ENCODE measurements at places on chromosomes 7 and 10.
A peak's percentile ranks its signal among the peaks of the same experiment; 100 is the strongest.

DNA sequence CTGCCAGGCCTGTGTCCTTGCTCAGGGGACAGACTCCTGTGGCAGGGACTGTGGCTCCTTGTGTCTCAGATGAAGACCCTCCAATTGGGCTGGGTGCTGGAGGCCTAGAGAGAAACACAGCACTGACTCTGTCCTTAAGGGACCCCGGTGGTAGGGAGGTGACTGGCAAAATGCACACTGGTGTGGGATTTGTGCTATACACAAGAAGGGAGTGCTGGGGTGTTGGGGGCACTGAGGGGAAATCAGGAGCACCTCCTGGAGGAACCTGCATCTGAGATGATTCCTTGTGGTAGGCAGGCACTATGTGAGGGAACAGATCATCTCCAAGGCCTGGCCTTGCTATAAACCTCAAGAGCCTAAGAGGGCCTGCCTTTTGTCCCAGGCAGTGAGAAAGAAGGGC, 149.2 kb downstream of the RPS24 start:
- no peak for DNase-seq

DNA sequence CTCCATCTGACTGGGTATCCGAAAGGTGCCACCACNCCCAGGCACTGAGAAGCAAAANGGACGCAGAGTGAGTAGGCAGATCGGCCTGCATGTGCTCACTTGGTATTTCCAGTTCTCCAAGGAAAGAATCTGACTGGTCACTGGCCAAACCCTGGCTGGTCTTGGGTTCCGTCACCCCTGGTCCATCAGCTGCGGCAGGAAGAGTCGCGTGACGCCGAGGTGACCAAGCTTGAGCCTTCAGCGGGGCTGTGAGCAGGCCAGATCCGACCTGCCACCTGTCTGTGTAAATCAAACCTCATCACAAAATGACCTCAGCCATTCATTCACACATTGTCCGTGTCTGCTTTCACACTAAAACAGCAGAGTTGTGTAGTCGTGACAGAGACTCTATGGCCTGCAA, 28.8 kb upstream of the CHST15 start:
- no peak for DNase-seq

DNA sequence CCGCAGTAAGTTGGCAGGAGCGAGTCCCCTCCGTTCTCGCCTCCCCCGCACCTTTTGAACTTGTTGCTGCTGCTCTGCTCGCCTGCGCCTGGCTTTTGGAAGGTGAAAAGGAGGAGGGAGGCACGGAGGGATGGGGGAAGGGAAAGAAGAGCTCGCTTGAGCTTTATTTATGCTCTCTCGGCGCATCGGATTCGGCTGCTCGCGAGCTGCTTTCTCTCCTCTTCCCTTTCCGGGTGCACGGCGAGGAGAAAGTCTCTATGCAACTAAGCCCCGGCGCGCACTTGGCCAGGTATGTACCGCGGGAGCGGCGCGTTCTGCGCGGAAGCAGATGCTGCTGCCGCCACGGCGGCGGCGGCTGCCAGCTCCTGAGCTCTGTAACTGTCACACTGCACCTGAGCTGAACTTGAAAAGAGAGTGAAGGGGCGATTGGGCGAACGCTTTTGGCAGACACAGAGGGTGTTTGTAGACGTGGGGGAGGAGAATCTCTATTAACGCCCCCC, 551 bp downstream of the KCND2 start:
- peak; percentile 57 for DNase-seq

- no peak for DNase-seq
Observed at GRCh38 chr10:8403711-8404371, 349.4 kb downstream of the GATA3 start.

DNA sequence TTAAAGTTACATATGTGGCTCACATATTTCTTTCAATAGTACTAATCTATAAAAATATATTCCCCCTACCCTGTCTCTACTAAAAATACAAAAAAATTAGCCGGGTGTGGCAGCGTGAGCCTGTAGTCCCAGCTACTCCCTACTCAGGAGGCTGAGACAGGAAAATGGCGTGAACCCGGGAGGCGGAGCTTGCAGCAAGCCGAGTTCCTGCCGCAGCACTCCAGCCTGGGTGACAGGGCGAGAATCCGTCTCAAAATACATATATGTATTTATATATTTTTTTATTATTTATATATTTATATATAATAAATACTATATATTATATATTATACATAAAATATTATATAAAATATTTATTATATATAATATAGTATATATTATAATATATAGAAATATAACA, 69.7 kb upstream of the GRM3 start:
- no peak for DNase-seq

DNA sequence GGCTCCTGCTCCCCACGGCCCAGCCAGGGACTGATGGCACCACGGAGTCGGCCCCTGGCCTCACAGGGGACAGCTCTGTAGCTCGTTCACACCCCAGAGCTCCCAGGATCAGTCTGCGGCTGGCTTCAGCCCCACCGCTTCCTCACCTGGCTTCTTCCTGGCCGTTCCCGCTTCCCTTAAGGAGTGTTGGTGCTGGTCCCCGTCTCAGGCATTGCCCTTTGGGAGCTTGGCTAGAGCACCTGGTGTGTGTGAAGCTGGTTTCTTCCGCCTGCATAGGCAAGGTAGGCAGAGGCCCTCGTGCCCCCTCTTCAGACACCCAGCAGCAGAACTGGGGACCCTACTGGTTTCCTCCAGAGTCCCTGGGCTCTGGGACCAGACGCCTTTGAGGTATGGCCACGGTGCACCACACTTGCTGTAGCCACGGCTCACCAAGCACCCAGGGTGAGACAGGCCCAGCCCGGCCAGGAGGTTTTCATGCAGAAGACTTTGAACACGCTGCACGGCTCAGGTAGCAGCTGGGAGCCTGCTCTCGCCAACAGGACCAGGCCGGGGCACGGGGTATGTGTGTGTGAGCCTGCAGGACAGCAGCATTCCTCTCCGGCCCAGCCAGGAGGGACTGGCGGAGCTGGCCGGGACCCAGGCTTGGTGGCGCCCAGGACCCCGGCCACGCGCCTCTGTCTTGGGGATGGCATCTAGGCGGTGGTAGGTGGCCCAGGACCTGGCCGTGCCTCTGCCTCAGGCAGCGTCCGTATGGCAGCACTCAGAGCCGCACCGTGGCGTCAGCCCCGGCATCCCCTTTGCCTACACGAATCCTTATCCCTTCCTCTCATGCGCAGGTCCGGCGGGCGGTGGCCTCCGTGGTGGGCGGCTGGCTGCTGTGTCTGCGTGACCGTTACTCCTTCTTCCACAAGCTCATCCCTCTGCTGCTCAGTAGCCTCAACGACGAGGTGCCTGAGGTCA, 13.2 kb upstream of the PRKAR1B start:
- peak; percentile 61 for DNase-seq

Measured in RWPE2 (cell line).